ENCODE measurements at places on chromosomes 1 and 21.

DNA sequence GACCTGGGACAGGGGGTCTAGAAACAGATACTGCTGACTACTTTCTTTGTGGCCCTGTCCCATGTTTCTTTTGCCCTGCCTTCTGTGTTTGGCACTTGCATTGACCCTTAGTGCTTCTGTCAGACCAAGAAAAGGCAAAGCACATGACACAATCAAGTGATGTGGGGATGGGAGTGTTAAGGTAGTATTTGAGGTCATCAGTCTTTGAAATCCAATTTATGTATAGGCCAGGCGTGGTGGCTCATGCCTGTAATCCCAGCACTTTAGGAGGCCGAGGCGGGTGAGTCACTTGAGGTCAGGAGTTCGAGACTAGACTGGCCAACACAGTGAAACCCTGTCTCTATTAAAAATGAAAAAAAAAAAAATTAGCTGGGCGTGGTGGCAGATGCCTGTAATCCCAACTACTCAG lies 26.0 kb downstream of the SERBP1 start:
- DNase-seq, result no peak

DNA sequence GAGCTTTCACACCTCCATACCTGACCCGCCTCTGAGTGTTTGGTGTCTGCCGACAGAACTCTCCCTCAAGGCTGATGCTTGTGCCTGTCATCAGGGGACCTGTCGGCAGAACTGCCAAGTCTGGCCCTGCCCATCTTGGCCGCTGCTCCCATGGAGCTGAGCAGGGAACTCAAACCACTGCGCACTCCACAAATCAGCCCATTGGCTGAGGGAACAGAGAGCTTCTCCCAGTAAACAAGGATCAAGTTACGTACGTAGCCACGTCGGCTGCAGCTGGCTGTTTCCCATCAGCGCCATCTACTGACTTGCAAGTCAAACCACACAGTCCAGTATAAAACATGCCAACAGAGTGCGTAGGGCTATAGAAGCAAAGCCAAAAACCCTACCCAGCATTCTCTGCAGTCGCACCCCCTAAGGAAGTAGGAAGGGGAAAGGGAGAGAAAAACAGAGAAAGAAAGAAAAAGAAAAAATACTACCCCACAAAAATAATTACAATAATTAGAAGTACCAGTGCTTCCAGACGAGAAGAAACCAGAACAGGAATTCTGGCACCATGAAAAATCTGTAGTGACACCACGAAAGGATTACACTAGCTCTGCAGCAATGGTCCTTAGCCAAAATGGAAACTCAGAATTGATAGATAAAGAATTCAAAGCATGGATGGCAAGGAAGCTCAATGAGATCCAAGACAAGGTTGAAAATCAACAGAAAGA lies 13.1 kb downstream of the KRTAP13-1 start:
- DNase-seq, result no peak

DNA sequence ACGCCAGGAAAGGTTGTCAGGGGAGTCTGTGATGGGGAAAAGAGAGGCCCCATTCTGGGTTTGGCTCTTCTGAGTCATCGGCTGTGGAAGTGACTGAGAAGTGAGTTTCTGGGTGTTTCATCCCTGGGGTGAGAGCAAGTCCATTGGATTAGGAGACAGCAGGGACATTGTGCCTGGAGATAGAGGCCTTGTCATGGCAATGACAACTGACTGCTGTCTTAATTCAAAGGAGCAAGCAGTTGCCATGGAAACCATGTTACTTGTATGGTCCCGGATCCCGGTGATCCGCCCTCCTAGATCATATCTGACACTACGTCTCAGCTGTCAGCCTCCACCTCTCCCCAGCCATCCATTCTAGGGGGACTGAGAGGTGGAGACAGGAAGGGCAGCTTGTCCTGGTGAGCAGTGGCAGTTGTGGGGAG lies 34.4 kb downstream of the KIAA0040 start:
- DNase-seq, result no peak

DNA sequence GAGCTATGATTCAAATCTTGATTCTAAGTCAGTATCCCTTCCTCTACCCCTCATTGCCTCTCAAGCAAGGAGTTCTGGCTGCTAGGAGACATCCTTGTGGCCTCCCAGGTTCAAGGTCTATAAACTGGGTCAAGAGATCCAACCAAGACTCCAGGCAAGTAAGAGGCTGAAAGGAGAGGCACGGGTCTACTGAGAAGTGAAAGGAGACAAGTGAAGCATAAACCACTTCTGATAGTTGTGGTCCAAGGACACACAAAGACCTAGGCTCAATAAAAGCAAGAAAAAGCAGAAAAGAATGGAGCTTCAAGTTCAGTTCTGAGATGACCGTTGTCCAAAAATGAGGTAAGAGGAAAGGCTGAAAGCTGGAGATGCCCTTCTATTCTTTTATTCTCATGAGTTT lies 17.8 kb upstream of the PPP2R5A start:
- DNase-seq, result no peak

Data from activated naive CD4-positive, alpha-beta T cell treated with anti-CD3 and anti-CD28 coated beads, Interleukin-2, amount 50 U/mL, for 16 hours (primary cell).